Ovary (tissue), 10 donors: ENCODE measurements at places on chromosomes 6 and 20. TPM values are rescaled to one million over a fixed set of nuclear protein-coding genes. Genes with fewer than 3 reads are reported as not detected.

PROKR2 gene
- not detected for total RNA-seq

C2 gene
- total RNA-seq: 23.0 TPM

MAD2L1BP gene
- 28.4 TPM for total RNA-seq

PCMT1 gene
- 58.2 TPM for total RNA-seq

WFDC5 gene
- not detected for total RNA-seq

KHDC1L gene
- total RNA-seq: not detected

OR12D3 gene
- not detected for total RNA-seq

IP6K3 gene
- total RNA-seq: 0.30 TPM

ECT2L gene
- 0.08 TPM for total RNA-seq

BTNL2 gene
- not detected for total RNA-seq

POU3F2 gene
- total RNA-seq: not detected

TMEM217 gene
- total RNA-seq: 1.5 TPM

BMP7 gene
- total RNA-seq: 0.83 TPM

CALHM5 gene
- total RNA-seq: 1.0 TPM

E2F1 gene
- 4.0 TPM for total RNA-seq

GPLD1 gene
- 3.0 TPM for total RNA-seq

RAET1L gene
- not detected for total RNA-seq

EDN3 gene
- not detected for total RNA-seq

WFDC12 gene
- not detected for total RNA-seq

CDSN gene
- total RNA-seq: not detected

ZSCAN31 gene
- total RNA-seq: 21.4 TPM

ADAM33 gene
- total RNA-seq: 12.4 TPM

MEI4 gene
- total RNA-seq: not detected

HLA-DQA2 gene
- 4.4 TPM for total RNA-seq
